ENCODE measurements at places on chromosomes 1 and 21. TPM values are rescaled to one million over a fixed set of nuclear protein-coding genes. Genes with fewer than 3 reads are reported as not detected.

XCL1 gene
- not detected for total RNA-seq

SERPINC1 gene
- total RNA-seq: not detected

LCE1E gene
- total RNA-seq: not detected

CFHR2 gene
- total RNA-seq: not detected

TBX19 gene
- total RNA-seq: 0.92 TPM

KIF2C gene
- total RNA-seq: 0.53 TPM

GIPC2 gene
- 5.7 TPM for total RNA-seq

ERO1B gene
- total RNA-seq: 15.4 TPM

ERICH3 gene
- 1.1 TPM for total RNA-seq

ANKRD35 gene
- 3.1 TPM for total RNA-seq

SAMD13 gene
- 0.24 TPM for total RNA-seq

BGLAP gene
- total RNA-seq: 2.0 TPM

DNA sequence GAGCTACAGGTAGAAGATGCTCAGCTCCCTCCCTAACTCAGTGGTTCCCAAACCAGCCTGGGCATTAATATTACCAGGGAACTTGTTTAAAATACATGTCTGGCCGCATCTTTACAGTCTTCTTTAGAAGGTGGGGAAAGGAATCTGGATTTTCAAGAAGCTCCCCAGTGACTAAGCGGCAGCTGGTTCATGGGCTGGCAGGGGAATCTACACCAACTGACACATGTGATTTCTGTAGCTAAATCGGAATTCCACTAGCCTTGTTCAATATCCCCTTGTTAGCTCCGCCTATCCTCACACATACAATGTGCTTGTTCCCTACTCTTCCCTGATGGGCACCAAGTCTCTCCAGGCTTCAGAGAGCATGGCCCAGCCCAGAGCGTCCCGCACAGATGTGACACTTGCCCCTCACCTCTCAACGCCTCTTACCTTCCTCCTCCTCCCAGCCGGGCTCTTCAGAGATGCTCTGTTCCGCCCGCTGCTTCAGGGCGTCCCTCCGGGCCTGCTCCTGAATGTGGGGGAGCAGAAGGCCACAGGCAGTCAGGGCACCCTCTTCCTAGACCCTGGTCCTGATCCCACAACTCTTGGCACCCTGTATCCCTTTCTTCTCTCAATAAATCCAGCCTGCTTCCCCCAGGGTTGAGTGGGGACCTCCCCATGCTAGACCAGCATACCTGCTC is 15.3 kb downstream of the TSSK3 start:
- no peak overlapping the region for H3K27ac ChIP-seq
- no peaks in the 10 kb centered on the region for H3K4me1 ChIP-seq
- H3K27me3 ChIP-seq: no peaks in the 10 kb centered on the region
- no peak overlapping the region for H3K4me3 ChIP-seq
- DNase-seq: no peak

DNA sequence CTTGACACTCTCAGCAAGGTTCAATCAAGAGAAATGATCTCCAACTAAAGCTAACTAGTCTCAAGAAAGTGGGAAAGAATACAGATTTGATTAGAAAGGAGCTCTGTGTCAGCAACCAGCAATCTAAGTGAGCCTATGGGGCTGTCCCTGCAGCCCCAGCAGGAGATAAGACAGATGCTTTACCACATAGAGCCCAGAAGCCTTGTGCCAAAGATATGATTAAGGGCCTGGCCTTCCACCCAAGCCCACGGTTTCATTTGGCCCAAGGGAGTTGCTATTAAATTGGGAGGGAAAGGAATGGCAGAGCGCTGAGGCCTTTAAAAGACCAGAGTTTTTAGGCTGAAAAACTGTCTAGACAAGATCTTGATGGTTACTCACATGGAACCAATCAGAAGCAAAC is 74.8 kb downstream of the HLCS start:
- no peak overlapping the region for H3K4me3 ChIP-seq
- no peak overlapping the region for H3K27ac ChIP-seq
- no peaks in the 10 kb centered on the region for H3K27me3 ChIP-seq
- H3K36me3 ChIP-seq: no peaks in the 10 kb centered on the region
- H3K4me1 ChIP-seq: no peaks in the 10 kb centered on the region
- no peak for DNase-seq

- no peaks in the 10 kb centered on the region for H3K36me3 ChIP-seq
- H3K4me1 ChIP-seq: no peaks in the 10 kb centered on the region
- H3K4me3 ChIP-seq: no peak overlapping the region
Observed at GRCh38 chr1:95396557-95396956, 162.5 kb downstream of the RWDD3 start.

GRCh38 chr1:158203693-158204457 is 23.2 kb downstream of the CD1D start:
- no peaks in the 10 kb centered on the region for H3K36me3 ChIP-seq
- H3K4me3 ChIP-seq: no peak overlapping the region
- no peak for DNase-seq
- no peak overlapping the region for H3K27ac ChIP-seq
- no peaks in the 10 kb centered on the region for H3K4me1 ChIP-seq

- DNase-seq: no peak
- H3K36me3 ChIP-seq: no peaks in the 10 kb centered on the region
- no peak overlapping the region for H3K27ac ChIP-seq
- no peaks in the 10 kb centered on the region for H3K27me3 ChIP-seq
Observed at GRCh38 chr1:34100332-34100731, 64.7 kb downstream of the CSMD2 start.

- no peaks in the 10 kb centered on the region for H3K27me3 ChIP-seq
- no peaks in the 10 kb centered on the region for H3K36me3 ChIP-seq
Observed at GRCh38 chr1:55700359-55701130, 485.4 kb upstream of the USP24 start.

DNA sequence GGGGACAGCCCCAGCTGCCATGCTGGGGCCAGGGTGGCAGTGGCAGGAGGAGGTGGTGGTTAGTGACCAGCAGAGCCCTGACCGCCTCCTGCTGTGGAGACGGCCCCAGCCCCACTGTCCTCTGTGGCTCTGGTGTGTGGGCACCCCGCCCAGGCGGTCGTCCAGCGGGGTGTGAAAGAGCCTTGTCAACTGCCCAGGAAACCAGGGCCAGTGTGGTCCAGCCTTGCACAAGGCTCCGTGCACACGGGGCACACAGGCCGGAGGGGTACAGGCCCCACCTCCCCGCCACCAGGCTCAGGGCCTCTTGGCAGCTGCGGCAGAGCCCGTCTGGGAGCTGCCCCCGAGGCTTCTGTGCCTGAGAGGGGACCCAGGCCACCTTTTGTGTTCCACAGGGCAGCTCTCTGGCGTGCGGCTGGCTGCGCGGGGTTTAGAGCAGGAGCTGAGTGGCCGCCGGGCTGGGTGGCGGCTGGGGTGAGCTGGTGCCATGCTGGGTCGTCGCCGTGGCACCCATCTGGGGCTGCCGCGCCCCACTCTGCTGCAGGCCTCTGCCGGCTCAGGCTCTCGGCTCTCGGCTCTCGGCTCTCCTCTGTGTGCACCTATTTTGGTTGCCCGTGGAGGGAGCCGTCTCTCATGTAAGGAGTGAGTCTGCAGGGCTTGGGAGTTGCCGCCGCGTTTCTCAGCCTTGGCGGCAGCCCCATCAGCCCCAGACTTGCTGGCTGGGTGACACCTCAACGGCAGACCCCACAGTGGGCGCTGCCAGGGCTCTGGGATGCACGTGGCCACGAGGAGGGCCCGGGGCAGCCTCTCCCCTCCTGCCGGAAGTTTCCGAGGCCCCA is 36.1 kb downstream of the SLX9 start:
- no peak for DNase-seq
- H3K27me3 ChIP-seq: no peaks in the 10 kb centered on the region

DNA sequence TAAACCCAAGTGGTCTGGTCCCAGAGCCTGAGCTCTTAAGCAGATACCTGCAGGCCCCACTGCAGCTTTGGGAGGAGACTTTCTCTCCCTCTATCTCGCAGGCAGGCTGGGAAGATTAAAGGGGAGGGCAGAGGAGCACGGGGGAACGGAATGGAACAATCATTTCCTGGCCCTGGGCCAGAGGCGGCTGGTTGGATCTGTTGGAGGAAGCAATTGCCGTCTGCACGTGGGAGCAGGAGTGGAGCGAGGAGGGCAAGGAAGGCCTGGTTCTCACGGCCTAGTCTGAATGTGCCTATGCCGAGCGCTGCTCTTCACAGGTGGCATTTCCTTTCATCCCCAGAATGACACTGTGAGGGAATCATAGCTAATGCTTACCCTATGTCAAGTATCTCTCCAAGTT is 23.7 kb downstream of the NKAIN1 start:
- H3K4me3 ChIP-seq: no peak overlapping the region
- no peaks in the 10 kb centered on the region for H3K27me3 ChIP-seq
- H3K36me3 ChIP-seq: no peaks in the 10 kb centered on the region
- H3K27ac ChIP-seq: no peak overlapping the region
- peak; percentile 66 for DNase-seq

GRCh38 chr1:179601093-179601492 is 9.5 kb downstream of the TDRD5 start:
- H3K4me1 ChIP-seq: no peaks in the 10 kb centered on the region
- DNase-seq: no peak
- H3K4me3 ChIP-seq: no peak overlapping the region
- H3K27ac ChIP-seq: no peak overlapping the region

GRCh38 chr1:240173836-240174235 is 82.2 kb downstream of the FMN2 start:
- no peaks in the 10 kb centered on the region for H3K27me3 ChIP-seq
- no peaks in the 10 kb centered on the region for H3K4me1 ChIP-seq
- H3K4me3 ChIP-seq: no peak overlapping the region
- H3K36me3 ChIP-seq: no peaks in the 10 kb centered on the region
- H3K27ac ChIP-seq: no peak overlapping the region
- DNase-seq: no peak

GRCh38 chr1:30286241-30286987 is 437.0 kb downstream of the MATN1 start:
- no peaks in the 10 kb centered on the region for H3K36me3 ChIP-seq
- no peak overlapping the region for H3K4me3 ChIP-seq
- no peaks in the 10 kb centered on the region for H3K4me1 ChIP-seq
- H3K27ac ChIP-seq: no peak overlapping the region

- peak within 1 kb of the TSS; percentile 99 for H3K27ac ChIP-seq
- no peaks in the 10 kb centered on the region for H3K27me3 ChIP-seq
- peak; percentile 98 for DNase-seq
- no peaks in the 10 kb centered on the region for H3K36me3 ChIP-seq
- H3K4me1 ChIP-seq: peaks cover 8% of the 10 kb centered on the region
- H3K4me3 ChIP-seq: peak within 1 kb of the TSS; percentile 100
Observed at GRCh38 chr1:27489973-27490741, at the start of gene WASF2. WASF2 (minus strand) TSS chr1:27490167; CDS start chr1:27428890, 61,277 bp downstream.

DNA sequence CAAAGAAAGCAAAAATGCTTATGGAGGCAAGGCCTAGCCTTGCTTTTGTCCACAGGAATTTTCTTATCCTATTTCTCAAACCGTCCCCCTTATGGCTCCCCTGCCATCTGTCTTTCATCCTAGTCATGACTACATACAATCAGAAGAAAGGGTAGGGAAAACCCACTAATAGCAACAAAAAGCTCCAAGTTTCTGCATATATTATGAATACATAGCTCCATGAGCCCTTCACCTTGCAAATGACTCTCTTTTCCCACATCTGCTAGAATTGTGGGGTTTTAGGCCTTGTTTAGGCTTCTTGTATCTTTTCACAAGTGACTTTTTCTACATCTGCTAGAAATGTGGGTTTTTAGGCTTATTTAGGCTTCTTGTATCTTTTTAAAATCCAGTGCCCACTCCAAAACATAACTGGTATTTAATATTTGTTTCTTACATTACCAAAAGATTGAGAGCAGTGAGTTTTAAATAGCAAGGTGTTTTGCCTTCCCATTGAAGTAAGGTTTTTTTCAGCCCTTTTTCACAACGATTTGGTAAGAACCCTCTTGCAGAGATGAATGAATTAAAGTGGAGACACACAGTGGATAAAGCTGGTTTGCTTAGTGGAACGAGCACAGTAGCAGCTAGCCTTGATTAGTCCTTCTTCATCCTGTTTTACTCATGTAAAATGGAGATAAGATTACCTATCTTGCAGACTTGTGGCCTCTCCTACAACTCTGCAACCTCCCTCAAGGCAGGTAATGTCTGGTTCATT is 4.4 kb downstream of the GADD45A start:
- no peak overlapping the region for H3K27ac ChIP-seq
- H3K36me3 ChIP-seq: no peaks in the 10 kb centered on the region
- H3K4me1 ChIP-seq: peaks cover 5% of the 10 kb centered on the region
- no peak for DNase-seq
- H3K27me3 ChIP-seq: no peaks in the 10 kb centered on the region
- H3K4me3 ChIP-seq: no peak overlapping the region

DNA sequence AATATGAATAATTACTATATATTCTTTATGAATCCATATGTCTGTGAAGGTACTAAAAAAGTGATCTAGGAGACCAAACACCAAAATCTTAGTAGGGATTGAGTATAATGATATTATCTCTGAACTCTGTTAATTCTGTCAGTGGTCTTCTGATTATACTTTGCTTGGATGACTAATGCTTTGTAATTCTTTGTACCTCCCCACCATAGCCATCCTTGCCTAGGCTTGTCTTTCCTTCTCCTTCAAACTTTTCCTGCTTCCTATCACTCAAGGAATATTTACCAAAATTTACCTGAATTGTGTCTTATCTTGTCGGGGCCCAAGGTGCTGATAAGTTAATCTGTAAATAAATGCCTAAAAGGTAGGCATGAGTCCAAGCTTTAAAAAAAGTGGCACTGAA is 845 bp upstream of the RGS5 start:
- DNase-seq: no peak
- no peaks in the 10 kb centered on the region for H3K4me1 ChIP-seq
- H3K36me3 ChIP-seq: no peaks in the 10 kb centered on the region
- no peak overlapping the region for H3K4me3 ChIP-seq
- no peaks in the 10 kb centered on the region for H3K27me3 ChIP-seq

- no peak overlapping the region for H3K27ac ChIP-seq
- no peaks in the 10 kb centered on the region for H3K36me3 ChIP-seq
- no peak for DNase-seq
- H3K4me1 ChIP-seq: no peaks in the 10 kb centered on the region
- H3K27me3 ChIP-seq: no peaks in the 10 kb centered on the region
Observed at GRCh38 chr1:25008192-25008485, 78.1 kb upstream of the RUNX3 start.

- no peak overlapping the region for H3K4me3 ChIP-seq
- H3K27ac ChIP-seq: no peak overlapping the region
- H3K27me3 ChIP-seq: no peaks in the 10 kb centered on the region
- no peak for DNase-seq
- H3K4me1 ChIP-seq: no peaks in the 10 kb centered on the region
Observed at GRCh38 chr1:18340787-18341186, 139.9 kb upstream of the KLHDC7A start.

All from ovary (tissue), 10 donors.